ENCODE measurements at places on chromosomes 3 and 15.

- no peak for DNase-seq
Measured at GRCh38 chr15:93121107-93121506, 32.1 kb upstream of the RGMA start.

- no peak for DNase-seq
Measured at GRCh38 chr15:57054204-57054750, 135.8 kb downstream of the TCF12 start.

- no peak for DNase-seq
Measured at GRCh38 chr3:167700926-167701325, 33.8 kb downstream of the PDCD10 start.

DNA sequence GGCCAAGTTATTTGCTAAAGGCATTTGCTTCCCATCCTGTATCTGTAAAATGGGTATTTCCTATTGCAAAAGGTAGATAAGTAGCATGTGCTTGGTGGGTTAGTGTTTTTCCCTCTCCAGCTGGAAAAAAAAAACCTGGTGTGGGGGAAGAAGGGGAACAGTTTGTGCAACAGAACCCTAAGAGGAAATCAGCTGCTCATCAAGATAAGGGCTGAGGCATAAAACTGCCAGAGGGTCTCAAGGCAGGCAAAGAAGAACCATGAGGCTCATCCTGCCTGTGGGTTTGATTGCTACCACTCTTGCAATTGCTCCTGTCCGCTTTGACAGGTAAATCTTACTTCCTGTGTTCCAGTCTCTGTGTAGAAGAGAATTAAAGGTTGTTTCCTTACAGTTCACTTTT, at the start of gene CPA3:
Gene CPA3 (plus strand): TSS at position 248 of the 400 bp plus-strand sequence. CDS start 12 bp downstream, at position 260.
- DNase-seq, result no peak
